C1 segment of cervical spinal cord (tissue), 14 donors: ENCODE measurements at places on chromosomes 2 and 18.

GRCh38 chr2:33323957-33324356 is 152.5 kb upstream of the RASGRP3 start:
- no peak for DNase-seq

- no peak for DNase-seq
Observed at GRCh38 chr2:172782506-172783164, 47.0 kb downstream of the RAPGEF4 start.

GRCh38 chr2:132638313-132639040 is 31.5 kb downstream of the LYPD1 start:
- DNase-seq = no peak

DNA sequence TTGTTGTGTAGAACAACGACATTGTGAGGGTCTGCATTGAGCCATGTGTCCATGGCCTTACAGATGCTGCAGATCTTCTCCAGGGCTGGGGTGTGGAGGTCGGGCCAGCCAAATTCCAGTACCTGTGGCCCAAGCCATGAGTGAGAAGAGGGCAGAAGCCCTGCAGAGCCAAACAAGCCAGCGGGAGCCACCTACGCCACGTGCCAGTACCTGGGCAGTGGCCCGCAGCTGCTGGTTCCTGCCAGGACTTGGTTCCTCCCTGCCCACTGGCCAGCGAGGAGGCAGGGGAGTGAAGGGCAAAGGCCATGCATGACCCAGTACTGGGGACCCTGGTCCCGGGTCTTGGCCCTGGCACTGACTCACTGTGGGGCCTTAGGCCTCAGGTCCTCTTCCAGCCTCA is 109.4 kb downstream of the TNS1 start:
- DNase-seq = no peak

DNA sequence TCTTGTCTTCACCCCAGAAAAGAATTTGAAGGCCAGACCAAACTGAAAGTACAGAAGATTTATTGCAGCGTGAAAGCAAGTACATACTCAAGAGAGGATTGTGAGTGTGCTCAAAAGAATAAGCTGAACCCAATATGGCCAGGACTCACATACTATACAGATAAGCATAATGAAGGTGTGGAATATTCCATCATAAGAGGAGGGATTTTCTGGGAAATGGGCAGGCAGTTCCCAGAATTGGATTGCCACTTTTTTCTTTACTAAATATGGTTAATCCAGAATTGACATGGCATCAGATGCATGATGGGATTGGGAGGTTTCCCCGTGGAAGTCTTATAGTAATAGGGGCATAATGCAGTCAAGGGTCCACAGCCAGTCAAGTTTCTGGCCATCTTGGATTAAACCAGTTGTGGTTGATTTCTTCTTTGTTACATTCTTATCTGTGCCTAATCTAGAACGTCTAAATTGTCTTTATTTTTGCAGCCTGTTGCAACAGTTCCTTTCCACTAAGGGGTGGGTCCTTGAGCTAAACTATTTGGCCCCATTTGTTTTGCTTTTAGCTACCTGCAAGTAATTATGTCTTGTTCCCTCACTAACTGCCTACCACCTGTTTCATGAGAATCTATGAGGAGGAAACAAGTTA is 9.0 kb downstream of the SP140L start:
- DNase-seq = no peak

DNA sequence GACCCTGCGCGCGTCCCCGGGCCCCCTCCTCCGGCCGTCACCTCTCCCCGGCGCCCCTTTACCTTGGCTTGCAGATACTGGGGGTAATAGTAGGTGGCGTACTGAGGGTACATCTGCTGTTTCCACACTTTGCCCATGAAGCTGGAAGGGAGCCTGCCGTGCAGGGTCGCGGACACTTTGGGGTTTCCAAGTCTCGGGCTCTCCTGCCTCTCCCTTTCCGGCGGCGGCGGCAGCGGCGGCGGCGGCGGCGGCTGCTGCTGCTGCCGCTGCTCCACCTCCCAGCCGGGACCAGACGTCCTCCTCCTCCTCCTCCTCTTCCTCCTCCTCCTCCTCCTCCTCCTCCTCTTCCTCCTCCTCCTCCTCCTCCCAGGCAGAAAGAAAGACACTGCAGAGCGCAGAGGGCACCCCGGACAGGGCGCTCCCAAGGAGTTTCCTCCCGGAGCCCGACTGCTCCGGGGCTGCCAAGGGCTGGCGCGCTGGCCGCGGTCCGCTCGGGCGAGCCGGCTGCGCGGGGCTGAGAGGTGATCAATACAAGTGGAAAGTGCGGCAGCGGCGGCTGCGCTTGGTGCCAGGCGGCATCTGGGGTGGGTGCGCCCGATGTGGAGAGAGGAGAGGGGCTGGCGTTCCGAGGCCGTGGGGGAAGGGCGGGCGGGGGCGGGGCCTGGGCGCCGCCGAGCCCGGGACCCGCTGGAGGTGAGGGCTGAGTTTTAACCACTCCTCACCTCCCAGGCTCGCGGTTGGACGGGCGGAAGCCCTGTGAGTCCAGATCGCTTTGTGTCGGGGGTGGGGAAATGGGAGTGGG is at the start of gene RBMS1:
TSS of gene RBMS1 (minus strand) at position 581 of the 802 bp plus-strand sequence. CDS start at position 137, 444 bp downstream.
- DNase-seq = no peak

DNA sequence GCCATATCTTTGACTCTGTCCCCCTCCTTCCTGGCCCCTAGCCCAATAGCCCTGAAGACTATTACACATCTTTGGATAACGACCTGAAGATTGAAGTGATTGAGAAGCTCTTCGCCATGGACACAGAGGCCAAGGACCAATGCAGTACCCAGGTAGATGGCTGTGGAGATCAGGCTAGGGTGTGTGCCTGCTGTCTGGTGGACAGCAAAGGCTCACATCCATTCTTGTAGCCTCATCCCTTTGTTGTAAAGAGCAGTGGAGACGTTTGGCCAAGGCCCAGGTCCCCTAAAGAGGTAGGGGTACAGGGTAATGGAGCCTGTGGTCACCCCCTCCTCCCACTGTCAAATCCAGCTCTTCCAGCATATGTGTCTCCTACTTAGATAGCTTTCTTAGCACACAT is 81.4 kb downstream of the EPAS1 start:
- no peak for DNase-seq
